Esophagus (tissue), 2 donors: ENCODE measurements at places on chromosomes 16 and 17. TPM values are rescaled to one million over a fixed set of nuclear protein-coding genes. Genes with fewer than 3 reads are reported as not detected.

The BCAR1 gene
- 25.7 TPM for polyA plus RNA-seq

The NUDT7 gene
- 6.5 TPM for polyA plus RNA-seq

The PMM2 gene
- polyA plus RNA-seq = 19.8 TPM

The NF1 gene
- polyA plus RNA-seq = 4.4 TPM

The SAMD14 gene
- polyA plus RNA-seq = 0.44 TPM

The PRAC2 gene
- not detected for polyA plus RNA-seq

The UTP18 gene
- 8.4 TPM for polyA plus RNA-seq

The MYOCD gene
- 2.3 TPM for polyA plus RNA-seq

The HSPB9 gene
- 0.04 TPM for polyA plus RNA-seq

The TSNAXIP1 gene
- polyA plus RNA-seq = 0.72 TPM

The PRAC1 gene
- not detected for polyA plus RNA-seq

The KRT33A gene
- 0.69 TPM for polyA plus RNA-seq

The CLEC10A gene
- 1.7 TPM for polyA plus RNA-seq
